HS-5 (cell line): ENCODE measurements at places on chromosomes 11 and 22.

GRCh38 chr22:29710922-29711593, 8.7 kb upstream of the CABP7 start:
- no peak for DNase-seq

GRCh38 chr11:74992852-74993251, 4.1 kb downstream of the NEU3 start:
- no peak for DNase-seq

DNA sequence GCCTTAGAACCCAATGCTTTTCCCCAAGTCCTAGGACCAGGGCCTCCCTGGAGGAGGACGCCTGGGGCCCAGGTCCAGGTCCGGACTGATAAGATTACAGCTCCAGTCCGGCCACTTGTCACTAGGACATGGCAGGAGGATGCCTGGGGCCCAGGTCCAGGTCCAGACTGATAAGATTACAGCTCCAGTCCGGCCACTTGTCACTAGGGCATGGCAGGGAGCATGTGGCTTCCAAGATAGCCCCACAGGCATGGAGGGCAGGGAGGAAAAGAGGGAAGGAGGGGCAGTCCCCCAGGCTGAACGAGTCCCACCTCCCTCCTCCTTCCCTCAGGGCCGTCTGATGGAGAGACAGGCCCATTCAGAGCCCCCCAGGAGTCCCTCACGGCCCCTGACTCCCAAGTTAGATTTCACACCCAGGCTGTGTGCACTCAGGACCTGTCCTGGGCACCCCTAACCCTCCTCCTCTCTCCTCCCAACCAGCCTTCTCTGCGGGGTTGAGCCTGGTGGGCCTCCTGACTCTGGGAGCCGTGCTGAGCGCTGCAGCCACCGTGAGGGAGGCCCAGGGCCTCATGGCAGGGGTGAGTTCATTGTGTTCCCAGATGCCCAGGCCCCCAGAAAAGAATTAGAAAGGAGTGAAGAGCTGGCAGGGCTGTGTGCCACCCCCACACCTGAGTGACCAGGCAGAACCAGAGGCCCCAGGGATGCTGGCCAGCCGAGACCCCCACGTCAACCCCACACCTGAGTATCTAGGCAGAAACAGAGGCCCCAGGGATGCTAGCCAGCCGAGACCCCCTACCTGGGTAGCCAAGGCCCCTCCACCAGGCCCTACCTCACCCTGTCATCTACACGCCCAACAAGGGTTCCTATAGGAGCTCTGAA, 2.1 kb downstream of the TSPAN32 start:
- DNase-seq, result no peak

- no peak for DNase-seq
These were observed 1313.2 kb downstream of the TBC1D22A start for GRCh38 chr22:48075604-48076003.

DNA sequence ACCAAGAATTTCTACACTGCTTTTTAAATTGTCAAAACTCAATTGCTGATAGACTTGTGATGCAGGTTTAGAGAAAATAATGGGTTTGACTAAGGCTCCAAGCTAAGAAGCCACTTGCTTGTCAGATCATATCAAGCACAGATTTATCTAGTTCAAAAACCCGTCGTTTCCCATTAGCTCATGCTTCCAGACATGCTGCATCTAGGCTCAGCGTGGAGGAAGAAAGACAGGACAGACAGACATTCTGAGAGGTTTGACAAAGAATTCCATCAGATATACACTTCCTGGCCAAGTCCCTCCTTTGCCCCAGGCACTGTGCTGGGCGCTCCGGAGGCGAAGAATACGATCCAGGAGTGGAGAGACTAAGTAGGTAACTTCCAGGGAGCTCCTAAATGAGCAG, 76.8 kb downstream of the KCNC1 start:
- DNase-seq, result no peak
